Activated CD4-positive, alpha-beta T cell treated with anti-CD3 and anti-CD28 coated beads, Interleukin-10, Interleukin-2, amounts not matched to agents 100 ng/mL and 50 ng/mL, durations not matched to agents 16 hours and 8 hours (primary cell): ENCODE measurements at places on chromosomes 16 and 17.

DNA sequence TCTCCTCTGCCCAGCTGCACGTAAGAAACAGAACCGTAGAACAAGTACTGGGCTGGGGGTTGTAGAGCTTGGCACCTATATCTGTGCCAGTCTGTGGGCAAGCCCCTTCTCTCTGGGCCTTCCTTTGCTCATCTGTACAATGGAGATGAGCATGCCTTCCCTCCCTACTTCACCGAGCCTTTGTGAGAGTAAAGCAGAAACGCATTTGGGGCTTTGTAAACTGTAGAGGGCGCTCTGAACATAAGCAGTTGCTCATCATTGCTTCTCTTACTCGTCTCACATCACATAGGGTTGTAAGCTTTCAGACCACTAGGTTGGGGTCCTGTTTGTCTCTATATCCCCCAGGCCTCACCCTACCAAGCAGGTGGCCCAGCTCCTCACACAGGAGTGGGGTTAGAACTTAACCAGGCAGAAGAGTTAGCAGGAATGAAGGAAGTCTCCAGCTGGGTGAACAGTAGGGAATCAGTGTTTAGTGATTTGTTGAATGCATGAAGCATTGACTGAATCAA lies 15.1 kb downstream of the SAMD14 start:
- peak; percentile 70 for DNase-seq

GRCh38 chr16:60166-60565 lies 6.5 kb downstream of the SNRNP25 start:
- DNase-seq = no peak

- DNase-seq = no peak
These were observed 1.6 kb downstream of the CPPED1 start for GRCh38 chr16:12802048-12802447.

DNA sequence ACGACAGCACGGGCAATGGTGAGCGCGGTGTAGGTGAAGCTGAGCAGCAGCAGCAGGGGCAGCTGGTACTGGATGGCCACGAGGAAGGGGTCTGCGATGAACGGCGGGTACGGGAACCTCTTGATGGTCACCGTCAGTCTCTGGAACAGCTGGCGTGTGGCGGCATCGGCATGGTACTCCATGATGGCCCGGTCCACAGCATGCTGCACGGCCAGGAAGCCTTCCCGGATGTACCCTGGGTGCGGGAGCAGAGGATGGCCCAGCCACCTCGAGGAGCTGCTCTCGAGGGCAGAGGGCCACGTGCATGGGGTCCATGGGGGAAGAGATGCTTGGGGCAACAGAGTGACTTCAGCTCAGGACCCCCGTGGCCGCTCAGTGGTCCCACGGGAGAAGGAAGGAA lies 20.9 kb downstream of the ABCA3 start:
- DNase-seq = no peak

DNA sequence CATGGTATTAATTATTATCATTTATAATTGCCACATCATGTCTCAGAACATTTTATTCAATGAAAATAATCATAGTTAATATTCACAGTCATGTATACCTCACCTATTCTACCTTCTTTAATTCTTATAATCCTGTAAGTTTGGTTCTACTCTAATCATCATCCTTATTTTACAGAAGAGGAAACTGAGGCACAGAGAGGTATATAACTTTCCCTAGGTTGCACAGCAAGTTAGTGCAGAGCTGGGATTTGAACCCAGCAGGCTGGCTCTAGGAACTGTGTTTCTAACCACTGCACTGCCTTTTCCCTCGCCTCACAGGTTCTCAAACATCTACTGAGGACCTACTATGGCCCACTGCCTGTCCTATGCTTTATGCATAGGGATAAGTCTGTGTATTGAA lies 32.7 kb downstream of the WSB1 start:
- DNase-seq = no peak

DNA sequence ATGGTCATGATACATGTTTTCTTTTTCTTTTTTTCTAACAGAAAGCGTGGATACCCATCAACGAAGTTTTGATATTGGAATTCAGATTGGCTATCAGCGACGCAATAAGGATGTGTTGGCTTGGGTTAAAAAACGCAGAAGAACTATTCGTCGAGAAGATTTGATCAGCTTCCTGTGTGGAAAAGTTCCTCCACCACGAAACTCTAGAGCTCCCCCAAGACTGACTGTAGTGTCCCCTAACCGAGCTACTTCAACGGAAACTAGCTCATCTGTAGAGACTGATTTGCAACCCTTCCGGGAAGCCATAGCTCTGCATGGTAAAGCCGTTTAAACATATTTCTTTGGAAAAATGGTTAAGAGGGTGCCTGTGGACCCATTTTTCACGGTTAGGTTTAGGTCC lies 11.5 kb downstream of the HAPSTR1 start:
- DNase-seq = peak; percentile 45

DNA sequence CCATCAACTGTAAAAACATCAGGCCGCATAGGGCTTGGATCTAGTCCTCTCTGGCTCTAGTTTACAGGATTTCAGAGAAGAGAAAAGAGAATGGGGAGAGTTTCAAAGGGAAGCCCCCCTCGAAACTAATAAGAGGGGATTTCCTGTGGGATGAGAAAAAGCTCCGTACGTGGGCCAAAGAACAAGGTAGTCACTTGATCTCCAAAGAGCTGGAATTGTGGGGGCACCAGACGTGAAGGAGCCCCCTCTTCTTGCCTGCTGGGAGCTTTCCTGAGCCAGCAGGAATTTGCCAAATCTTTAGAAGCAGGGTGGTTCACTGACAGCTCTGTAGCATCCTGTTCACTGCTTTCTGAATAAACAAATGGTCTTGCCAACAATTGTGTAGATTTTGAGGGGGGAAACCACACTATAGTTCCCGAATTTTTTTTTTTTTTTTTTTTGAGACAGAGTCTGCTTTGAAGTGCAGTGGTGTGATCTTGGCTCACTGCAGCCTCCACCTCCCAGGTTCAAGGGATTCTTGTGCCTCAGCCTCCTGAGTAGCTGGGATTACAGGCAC lies 7.0 kb upstream of the TMIGD1 start:
- no peak for DNase-seq

DNA sequence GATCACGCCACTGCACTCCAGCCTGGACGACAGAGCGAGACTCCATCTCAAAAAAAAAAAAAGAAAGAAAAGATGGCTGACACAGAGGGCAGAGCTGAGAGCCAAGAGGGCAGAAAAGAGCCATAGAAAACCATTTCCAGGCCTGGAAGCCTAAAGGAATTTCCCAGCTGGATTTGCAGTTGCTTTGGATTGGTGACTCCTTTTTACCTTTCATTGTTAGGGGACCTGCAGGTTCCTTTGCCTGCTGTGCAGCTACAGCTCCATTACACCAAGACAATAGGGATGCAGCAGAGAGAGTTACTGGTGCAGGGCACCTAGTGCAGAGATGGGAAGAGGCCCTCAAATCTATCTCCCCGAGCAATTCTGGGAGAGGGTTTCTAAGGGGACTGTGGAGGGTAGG lies 18.4 kb downstream of the ZNF668 start:
- no peak for DNase-seq

- peak; percentile 42 for DNase-seq
These were observed 13.5 kb upstream of the DHRS13 start for GRCh38 chr17:28916302-28916934.

DNA sequence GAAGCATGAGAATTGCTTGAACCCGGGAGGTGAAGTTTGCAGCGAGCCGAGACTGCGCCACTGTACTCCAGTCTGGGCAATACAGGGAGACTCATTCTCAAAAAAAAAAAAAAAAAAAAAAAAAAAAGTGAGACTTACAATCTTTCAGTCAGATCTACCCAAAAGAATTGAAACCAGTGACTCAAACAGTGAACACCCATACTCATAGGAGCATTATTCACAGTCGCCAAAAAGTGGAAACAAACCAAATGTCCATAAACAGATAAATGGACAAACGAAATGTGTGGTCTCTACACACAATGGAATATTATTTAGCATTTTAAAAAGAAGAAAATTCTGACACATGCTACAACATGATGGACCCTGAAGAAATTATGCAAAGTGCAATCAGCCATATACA lies 9.1 kb upstream of the SCNN1B start:
- peak; percentile 57 for DNase-seq

DNA sequence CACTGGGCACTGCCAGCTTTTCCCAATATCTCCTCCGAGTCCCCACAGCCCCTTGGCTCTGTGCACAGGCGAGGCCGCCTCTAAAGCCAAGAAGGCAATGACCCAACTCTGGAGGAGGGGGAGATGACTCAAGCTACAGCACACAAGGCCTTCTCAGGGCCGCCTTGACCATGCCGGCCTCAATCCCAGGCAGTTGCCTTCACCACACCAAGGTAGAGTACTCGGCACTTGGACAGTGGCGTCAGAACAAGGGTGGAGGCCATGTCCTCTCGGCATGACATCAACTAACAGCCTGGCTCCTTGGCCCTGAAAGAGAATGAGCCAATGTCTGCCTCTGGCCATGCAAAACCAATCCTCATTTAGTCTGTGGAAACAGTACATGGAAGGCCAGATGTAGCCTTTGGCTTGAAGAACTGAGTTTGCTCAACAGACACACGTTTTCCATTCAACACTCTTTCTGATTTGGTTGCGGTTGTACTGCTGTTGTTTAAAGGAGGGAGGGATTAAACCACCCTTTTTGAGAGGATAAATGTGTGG lies 139.6 kb downstream of the XYLT1 start:
- no peak for DNase-seq

GRCh38 chr16:916035-916799 lies 54.6 kb downstream of the LMF1 start:
- DNase-seq = no peak

- no peak for DNase-seq
These were observed 2.0 kb downstream of the HBZ start for GRCh38 chr16:154217-155030.

- peak; percentile 57 for DNase-seq
These were observed 15.2 kb upstream of the SSTR5 start for GRCh38 chr16:1057252-1057932.

DNA sequence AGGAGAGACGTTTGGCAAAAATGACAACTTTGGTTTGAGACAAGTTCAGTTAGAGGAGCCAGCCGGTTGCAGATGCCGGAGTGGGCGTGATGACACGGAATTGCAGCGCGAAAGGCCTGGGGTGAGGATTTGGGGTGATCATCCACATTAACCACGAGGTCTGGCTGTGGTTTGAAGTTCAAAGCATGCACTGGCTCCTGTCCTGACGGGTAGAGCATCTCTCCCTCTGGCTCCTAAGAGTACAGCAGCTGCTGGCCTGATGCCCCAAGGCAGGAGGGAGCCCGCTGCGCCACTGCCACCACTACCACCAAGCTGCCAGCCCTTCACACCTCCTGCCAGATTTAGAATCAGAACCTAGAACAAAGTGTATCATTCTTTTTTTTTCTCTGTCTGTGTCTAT lies 3.7 kb downstream of the RHBDL3 start:
- no peak for DNase-seq

DNA sequence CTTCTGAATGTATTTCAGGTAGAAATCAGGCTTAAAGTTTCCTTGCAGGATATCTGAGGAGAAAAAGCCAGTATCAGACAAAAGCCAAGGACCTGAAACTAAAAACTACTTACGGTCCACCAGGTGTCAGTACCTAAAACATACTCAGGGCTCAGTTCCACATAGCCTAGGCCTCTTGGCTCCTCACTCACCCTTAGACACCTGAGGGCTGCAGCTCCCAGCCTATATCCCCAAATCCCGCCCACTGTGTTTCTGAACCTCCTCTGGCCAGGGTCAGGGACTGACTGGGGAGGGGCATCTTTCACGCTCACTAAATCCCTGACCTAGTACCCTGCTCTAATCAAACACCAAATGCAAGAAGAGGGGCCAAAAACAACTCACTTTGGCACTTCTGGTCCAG lies 8.8 kb upstream of the ROGDI start:
- DNase-seq = no peak

GRCh38 chr17:27631897-27632725 lies 1.1 kb downstream of the LGALS9 start:
- no peak for DNase-seq

DNA sequence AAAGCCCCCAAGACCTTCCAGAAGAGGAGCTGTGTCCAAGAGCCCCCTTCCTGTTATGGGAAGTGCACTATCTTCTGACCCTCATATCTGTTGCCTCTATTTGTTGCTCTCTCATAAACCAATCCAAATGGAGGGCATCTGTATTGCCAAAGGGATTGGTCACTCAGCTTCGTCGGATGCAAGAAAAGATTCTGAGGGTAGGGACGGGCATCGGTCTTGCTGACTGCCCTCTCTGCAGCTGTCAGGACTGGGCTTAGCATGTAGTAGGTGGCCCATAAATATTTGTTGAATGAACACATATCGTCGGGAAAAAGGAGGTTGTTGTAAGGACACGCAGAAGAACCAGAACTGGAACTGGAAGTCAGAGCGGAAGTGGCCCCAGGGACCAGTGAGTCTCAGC lies 44.1 kb downstream of the CCDC42 start:
- DNase-seq = no peak

DNA sequence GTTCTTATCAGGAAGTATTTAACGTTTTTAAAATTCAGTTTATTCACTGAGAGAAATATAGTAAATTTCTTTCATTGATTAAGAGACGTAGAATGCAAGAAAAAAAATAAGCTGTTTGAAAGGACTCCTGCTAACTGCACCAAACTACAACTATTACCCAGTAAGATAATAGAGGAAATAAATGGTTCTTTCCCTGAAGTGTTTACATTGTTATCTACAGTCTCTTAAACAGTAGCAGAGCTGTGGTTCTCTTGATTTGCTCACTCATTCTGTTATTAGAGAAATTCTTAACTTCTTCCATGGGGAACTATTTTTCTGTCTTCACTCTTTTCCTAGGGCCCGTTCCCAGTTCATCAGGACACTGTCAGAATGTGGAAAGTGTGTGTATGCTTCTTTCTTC lies 973.0 kb downstream of the KCNJ2 start:
- no peak for DNase-seq

DNA sequence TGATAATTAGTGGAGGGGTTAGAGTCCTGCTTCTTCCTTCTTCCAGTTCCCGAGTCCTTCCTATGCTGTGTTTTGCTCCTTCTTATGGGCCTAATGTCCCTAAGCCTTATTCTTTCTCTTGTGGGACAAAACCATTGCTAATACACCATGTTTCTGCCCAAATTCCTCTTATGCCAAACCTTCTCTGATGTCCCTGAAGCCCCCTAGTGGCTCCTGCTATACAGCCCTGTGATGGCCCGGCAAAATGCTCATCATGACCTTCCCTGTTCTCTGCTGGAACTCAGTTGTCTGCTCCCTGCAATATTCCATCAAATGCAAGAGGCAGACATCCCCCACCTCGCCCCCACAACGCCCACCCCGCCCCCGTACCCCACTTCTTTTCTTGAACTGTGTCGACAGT lies 171.6 kb downstream of the CDH11 start:
- DNase-seq = no peak
